Activated CD8-positive, alpha-beta memory T cell treated with anti-CD3 and anti-CD28 coated beads for 1 hour (primary cell): ENCODE measurements at places on chromosomes 3 and 15.

DNA sequence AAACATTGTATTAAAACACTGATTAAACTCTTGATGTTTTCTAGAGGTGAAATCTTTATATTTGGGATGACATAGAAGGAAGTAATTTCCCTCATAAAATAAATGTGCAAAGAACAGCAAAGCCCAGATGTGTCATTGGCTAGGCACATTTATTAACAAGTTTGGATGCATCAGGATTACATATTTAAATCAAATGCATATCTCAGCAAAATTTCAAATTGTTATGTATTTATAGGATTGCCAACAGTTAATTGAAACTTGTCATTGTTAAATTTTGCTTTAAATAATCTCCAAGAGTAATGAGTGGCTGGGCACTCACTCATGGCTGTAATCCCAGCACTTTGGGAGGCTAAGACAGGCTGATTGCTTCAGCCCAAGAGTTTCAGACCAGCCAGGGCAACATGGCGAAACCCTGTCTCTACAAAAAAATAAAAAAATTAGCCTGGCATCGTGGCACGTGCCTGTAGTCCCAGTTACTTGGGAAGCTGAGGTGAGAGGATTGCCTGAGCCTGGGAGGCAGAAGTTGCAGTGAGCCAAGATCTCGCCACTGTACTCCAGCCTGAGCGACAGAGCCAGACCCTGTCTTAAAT, 28.2 kb downstream of the ARIH1 start:
- DNase-seq = no peak

DNA sequence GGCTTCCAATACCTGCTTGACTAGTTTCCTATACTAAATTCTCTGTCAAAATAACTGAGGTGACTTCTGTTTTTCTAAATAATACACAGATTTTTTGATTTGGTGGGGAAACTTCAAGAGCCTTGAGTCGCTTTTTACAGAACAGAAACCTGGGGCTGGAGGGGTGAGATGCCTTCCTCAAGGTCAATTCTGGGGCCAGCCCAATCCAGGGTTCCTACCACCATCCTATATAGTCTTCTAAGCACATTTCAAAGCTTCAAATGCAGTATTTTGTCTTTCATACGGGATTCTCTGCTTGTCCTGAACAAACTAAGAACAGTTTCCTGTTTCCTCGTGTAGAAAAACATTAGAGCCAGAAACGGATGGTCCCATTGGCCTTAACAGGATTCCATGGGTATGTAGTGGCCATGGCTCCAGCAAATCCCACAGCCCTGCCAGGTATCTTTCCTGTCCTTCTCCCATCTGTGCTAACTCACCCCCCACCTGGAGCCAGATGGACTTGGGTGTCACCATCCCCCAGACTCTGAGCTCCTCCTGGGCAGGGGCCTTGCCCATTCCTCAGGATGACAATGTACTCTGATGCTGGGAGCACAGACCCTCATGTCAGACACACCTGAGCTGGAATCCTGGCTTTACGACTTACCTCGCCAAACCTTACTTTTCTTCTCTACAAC, 146.9 kb downstream of the KLF13 start:
- DNase-seq = no peak

GRCh38 chr3:188171682-188172467, 17.9 kb downstream of the LPP start:
- no peak for DNase-seq

GRCh38 chr3:25452192-25452591, 24.1 kb downstream of the RARB start:
- DNase-seq = no peak

- no peak for DNase-seq
These were observed 45.6 kb downstream of the DLEC1 start for GRCh38 chr3:38084334-38085310.

DNA sequence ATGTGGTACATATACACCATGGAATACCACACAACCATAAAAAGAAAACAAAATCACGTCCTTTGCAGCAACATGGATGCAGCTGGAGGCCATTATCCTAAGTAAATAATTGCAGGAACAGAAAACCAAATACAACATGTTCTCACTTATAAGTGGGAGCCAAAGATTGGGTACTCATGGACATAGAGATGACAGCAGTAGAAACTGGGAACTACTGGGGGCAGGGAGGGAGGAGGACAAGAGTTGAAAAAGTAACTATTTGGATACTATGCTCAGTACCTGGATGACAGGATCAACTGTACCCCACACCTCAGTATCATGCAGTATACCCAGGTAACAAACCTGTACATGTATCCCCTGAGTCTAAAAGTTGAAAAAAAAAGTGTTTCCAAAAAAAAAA, 23.2 kb upstream of the ATOSA start:
- no peak for DNase-seq

- no peak for DNase-seq
These were observed 12.6 kb downstream of the IFT57 start for GRCh38 chr3:108209579-108209978.

DNA sequence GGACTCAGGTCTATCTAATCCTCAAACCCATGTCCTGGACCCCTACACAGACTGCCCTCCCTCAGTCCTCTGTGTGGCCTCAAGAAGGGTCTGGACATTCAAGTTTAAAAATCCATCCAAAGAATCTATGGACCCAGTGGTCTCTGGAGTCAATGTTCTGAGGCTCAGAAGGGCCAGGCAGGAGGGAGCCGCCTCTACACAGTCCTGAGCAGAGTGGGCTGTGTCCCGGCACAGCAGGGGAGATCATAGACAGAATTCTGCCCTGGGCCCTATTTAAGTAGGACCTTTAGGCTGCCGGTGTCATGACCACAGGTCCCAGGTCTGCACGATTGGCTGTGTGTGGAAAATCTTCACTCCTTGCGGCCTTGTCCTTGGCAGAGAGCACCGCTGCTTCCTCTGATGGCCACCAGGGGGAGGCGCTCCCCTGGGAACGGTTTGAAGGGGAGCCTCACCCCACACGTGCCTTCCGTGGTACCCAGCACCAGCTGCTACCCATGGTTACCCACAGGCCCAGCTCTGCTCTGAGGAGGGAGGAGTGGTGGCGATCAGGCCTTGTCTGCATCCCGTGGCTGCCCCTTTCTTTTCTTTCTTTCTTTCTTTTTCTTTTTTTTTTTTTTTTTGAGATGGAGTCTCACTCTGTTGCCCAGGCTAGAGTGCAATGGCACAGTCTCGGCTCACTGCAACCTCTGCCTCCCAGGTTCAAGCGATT, 37.9 kb downstream of the CHRD start:
- DNase-seq = peak; percentile 38

DNA sequence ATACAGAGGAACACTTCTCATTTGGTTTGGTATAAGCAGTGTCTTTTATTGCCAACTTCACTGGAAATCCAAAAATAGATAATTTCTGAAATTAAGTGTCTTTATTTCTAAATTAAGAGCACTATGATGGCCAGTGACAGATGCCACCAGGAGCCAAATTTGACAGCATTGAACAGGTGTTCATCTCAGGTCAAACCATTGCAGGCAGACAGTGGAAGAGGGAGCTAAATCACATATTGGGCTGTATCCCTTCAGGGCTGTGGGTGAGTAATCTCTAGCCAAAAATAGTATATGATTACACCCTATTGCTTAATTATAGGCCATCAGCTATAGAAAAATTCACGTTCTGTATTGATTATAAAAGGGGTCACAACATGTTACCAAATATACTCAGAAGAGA, 457.7 kb downstream of the NAALADL2 start:
- no peak for DNase-seq
